Fibroblast of lung (primary cell): ENCODE measurements at places on chromosomes 7 and 10. TPM values are rescaled to one million over a fixed set of nuclear protein-coding genes. Genes with fewer than 3 reads are reported as not detected.

GRCh38 chr7:26193432-26194207 is 6.9 kb downstream of the HNRNPA2B1 start:
- peaks cover 15% of the 10 kb centered on the region for H3K36me3 ChIP-seq
- no peak overlapping the region for H3K4me3 ChIP-seq
- peaks cover 10% of the 10 kb centered on the region for H3K4me1 ChIP-seq
- no peak overlapping the region for H3K27ac ChIP-seq

DNA sequence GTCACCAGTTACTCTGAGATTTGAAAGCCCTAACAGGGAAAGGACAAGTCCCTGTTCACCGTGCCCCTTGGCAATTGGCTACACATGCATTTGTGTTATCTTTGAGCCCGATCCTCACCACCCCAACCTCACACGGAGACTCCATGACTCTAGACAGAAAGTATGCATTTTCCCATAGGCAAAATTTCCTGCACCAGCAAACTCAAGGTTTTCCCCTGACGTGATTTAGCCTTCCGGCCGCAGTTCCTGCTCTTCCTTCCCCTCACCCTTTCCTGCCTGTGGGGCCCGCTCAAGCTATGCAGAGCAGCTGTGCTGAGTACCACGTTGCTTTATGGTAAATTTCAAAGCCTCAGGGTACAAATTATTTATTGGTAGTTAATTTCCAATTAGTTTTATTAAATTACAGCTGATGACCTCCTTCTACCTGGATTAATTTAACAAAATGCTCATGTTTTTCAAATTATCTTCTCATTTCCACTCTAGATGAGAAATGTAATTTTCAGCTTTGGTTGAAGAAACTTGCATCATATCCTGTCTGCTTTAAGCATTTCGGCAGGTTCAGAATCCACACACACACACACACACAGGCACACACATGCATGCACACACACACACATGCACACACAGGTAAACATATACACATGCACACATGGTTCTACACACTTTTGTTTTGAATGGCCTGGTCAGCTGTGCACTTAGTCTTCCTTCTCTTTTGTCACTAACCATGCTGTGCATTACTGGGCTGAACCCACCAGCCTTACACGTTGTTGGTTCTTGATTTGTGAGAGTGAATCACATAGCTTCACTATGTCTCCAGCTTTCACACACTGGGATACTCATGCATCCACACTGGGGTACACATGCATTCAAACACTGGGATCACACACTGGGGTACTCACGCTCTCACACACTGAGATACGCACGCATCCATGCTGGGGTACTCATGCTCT is 283.1 kb upstream of the PITRM1 start:
- no peak overlapping the region for H3K27ac ChIP-seq
- H3K4me3 ChIP-seq, result no peak overlapping the region
- DNase-seq, result no peak
- H3K36me3 ChIP-seq, result no peaks in the 10 kb centered on the region

DNA sequence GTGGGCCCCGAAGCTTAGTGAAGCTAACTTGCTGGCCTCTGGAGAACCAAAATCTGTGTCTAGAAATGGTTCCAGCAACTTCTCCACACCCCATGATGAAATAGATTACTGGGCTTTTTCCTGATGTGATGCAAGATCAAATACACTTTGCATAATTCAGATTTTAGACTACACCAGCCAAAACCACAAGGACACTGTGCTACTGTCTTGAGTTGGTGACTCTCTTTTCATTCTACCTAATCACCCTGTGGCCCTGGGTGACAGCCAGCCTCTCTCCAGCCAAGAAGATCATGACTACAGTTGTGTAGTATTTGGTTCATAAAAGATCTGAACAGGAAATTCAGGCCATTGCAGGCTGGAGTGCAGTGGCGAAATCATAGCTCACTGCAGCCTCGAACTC is 22.2 kb downstream of the AZGP1 start:
- H3K36me3 ChIP-seq, result no peaks in the 10 kb centered on the region
- no peaks in the 10 kb centered on the region for H3K27me3 ChIP-seq
- H3K4me3 ChIP-seq, result no peak overlapping the region
- H3K4me1 ChIP-seq, result no peaks in the 10 kb centered on the region
- DNase-seq, result peak; percentile 11
- no peak overlapping the region for H3K27ac ChIP-seq

GRCh38 chr10:95253007-95253406 is 37.8 kb downstream of the PDLIM1 start:
- DNase-seq, result no peak
- H3K4me1 ChIP-seq, result peaks cover 14% of the 10 kb centered on the region
- H3K4me3 ChIP-seq, result no peak overlapping the region
- H3K36me3 ChIP-seq, result peaks cover 5% of the 10 kb centered on the region
- H3K27ac ChIP-seq, result no peak overlapping the region

WEE2 gene
- polyA plus RNA-seq, result not detected in 2 replicates

HOXA2 gene
- 2.3 and 2.6 TPM in 2 replicates for polyA plus RNA-seq
